ENCODE measurements at places on chromosomes 4 and X.

DNA sequence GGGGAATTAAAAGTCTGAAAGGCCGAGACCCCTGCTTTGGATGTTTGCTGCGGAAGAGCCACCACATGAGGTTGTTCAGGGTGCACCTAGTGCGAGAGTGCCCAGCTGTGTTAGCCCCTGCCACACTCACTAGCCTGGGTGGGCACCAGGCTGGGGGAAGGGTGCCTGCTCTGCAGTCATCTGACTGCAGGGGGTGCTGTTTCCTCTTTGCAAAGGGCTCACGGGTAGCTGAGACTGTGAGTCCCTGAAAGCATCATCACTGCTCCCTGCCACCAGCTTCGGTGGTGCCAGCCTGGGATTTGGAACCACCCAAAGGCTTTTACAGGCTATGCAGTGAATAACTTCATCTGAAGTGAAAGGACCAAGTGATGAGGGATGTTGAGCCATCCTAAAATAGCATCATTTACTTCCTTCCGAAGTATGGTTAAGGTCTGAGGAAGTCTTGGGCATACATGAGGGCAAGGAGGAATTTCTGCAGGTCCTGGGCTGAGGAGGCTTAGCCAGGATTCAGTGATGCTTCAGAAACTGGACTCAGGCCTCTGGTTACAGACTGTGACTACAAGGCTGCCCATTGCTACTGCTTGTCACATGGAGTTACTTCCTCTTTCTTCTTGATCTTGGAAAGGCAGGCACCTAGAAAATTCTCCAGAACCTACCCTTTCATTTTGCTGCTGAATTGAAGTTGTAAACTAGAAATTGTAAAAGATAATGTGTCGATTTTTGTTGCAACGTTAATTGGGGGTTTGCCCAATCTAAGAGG, 293.2 kb upstream of the PRPS2 start:
- no peak for DNase-seq

GRCh38 chrX:46903458-46904242, 8.6 kb upstream of the JADE3 start:
- DNase-seq: peak; percentile 55

- no peak for DNase-seq
Observed at GRCh38 chrX:24131476-24131875, 18.1 kb upstream of the ZFX start.

- no peak for DNase-seq
Observed at GRCh38 chr4:41692717-41693345, 55.7 kb downstream of the PHOX2B start.

DNA sequence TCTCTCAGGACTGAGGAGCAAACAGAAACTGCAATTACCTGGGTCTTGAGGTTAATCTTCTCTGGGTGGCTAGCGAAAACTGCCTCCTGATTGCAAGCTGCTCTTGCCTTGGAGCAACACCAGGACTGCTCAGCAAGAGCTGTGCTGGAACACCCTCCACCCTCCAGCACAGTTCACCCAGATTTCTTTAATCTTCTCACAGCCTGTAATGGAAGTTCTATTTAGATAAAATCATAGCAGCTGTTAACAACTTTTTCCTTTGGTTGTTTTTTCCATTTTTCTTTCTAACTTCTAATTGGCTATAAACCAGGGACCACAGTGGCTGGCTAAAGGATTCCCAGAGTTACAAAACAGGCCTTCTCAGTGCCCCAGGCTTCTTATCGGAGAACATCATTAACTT, 36.3 kb downstream of the OPHN1 start:
- no peak for DNase-seq

DNA sequence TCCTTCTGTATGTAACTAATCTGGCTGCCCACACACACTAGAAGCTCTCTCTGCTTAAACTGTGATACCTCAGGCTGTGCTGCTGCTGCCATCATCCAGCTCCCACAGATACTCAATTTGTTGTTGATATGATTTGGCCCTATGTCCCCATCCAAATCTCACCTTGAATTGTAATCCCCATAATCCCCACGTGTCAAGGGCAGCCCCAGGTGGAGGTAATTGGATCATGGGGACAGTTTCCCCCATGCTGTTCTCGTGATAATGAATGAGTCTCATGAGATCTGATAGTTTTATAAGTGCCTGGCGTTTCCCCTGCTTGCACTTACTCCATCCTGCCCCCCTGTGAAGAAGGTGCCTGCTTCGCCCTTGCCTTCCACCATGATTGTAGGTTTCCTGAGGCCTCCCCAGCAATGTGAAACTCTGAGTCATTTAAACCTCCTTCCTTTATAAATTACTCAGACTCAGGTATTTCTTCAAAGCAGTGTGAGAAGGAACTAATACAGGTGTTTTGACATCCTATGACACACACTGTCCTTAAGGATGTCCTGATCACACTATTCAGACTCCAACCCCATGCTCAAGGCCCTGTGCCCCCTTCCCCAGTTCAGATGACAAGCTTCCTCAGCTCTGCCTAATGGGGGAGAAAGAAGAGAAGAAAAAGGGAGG, 2.9 kb upstream of the ATOH1 start:
- DNase-seq: no peak

GRCh38 chr4:38785901-38786402, 3.2 kb upstream of the TLR10 start:
- DNase-seq: no peak

DNA sequence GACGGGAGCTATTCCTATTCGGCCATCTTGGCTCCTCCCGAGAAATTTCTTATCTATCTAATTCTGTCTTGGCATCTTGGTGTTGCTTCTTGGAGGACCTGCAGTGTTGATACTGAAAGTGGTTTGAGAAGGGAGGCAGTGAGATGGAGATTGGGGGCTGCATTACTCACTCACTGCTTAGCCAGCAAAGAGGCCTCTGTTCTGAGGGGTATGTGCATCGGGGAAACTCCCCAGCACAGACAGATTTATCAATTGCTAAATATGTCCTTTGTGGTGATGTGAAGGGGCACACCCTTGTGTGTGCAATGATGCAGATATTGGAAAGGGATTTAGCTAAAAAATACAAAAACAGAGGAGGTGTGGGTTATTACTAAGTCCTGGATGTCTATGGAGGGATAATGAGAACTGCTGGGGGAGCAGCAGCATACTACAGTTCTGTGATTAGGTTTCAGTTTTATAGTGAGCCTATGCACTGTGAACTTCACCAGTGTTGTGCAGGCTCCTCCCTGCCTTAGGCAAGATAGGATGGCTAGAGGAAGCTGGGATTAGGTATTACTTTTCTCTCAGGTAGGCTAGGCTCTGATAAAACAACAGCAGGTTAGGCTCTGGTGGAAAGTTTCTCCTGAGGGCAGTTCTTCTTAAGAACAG, 279.0 kb downstream of the HS3ST1 start:
- DNase-seq: no peak

Measured in LNCaP clone FGC (cell line).